ENCODE measurements at places on chromosomes 2 and 18. TPM values are rescaled to one million over a fixed set of nuclear protein-coding genes. Genes with fewer than 3 reads are reported as not detected.

- no peaks in the 10 kb centered on the region for H3K27me3 ChIP-seq
- DNase-seq, result no peak
- H3K36me3 ChIP-seq, result no peaks in the 10 kb centered on the region
Measured at GRCh38 chr2:45648636-45649035, 2.8 kb upstream of the PRKCE start.

- no peaks in the 10 kb centered on the region for H3K4me1 ChIP-seq
- DNase-seq, result no peak
- no peaks in the 10 kb centered on the region for H3K36me3 ChIP-seq
- no peak overlapping the region for H3K4me3 ChIP-seq
Measured at GRCh38 chr2:1873343-1873742, 129.0 kb upstream of the PXDN start.

GRCh38 chr18:3319399-3319798, 57.5 kb downstream of the MYL12B start:
- H3K27me3 ChIP-seq, result no peaks in the 10 kb centered on the region
- H3K36me3 ChIP-seq, result no peaks in the 10 kb centered on the region
- H3K4me1 ChIP-seq, result no peaks in the 10 kb centered on the region
- H3K27ac ChIP-seq, result no peak overlapping the region
- no peak for DNase-seq

DNA sequence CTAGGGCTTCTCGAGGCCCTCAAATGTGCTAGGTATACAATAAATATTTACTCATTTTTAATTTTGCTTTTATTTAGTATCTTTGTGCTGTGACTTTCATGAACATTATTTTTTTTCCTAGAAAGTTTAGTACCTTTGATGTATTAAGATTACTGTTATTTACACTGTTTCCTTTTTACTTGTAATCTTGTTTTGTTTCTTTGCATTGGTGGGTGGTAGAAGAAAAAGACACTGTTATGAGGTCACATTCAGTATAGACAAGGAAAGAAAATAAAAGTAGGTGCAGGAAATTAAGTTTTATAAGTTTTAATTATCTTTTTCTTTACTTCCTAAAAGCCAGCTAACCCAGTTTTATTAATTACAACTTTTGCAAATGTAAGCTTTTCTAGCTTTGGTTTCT, 23.0 kb downstream of the MALT1 start:
- no peaks in the 10 kb centered on the region for H3K27me3 ChIP-seq
- H3K36me3 ChIP-seq, result no peaks in the 10 kb centered on the region
- DNase-seq, result no peak
- H3K27ac ChIP-seq, result no peak overlapping the region
- H3K4me3 ChIP-seq, result no peak overlapping the region
- no peaks in the 10 kb centered on the region for H3K4me1 ChIP-seq

DNA sequence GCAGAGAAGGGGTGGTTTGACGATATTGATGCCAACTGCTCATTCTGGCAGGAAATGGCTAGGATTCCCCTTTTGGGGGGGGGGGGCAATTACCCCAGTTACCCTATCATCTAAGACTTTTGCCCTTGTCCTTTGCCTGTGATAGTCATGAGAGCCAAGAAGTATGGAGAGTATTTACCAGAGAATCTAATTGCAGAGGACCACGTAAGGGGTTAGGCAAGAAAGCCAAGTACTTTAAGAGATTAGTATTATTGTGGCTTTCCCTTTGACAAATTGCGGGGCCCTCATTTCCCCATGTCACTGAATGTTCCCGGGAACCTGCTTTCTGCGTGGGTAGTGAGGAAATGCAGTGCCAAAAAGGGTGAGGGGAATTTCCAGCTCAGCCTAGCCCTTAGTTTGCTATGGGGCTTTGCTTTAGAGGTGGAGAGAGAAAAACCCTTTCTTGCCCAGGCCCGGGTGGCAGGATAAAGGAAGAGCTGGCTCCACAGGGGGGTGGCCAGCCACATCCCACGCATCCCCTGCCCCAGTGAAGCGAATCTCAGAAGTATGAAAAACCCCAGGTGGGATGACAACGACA, 1.5 kb downstream of the AQP4 start:
- no peak overlapping the region for H3K4me3 ChIP-seq
- no peak for DNase-seq
- H3K27me3 ChIP-seq, result no peaks in the 10 kb centered on the region
- no peaks in the 10 kb centered on the region for H3K36me3 ChIP-seq
- no peaks in the 10 kb centered on the region for H3K4me1 ChIP-seq

DNA sequence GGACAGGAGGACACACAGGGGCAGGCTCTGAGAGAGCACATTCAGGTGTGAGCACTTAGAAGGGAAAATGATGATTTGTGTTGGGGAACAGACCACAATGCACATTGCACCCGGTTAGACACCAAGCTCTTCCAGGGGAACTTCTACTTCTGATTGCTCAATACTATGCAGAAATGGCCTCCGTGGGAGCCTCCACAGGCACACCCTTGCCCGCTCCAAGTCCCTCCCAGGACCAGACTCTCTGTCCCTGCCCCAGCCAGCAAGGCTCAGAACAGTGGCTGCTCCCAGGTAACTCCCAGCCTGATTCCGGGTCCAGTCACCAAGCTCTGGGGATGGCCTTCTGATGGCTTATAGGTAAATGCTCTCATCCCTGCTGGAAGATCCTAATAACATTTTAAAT, 56.2 kb downstream of the BCL2L11 start:
- H3K36me3 ChIP-seq, result no peaks in the 10 kb centered on the region
- H3K4me3 ChIP-seq, result no peak overlapping the region
- no peak overlapping the region for H3K27ac ChIP-seq

- no peaks in the 10 kb centered on the region for H3K27me3 ChIP-seq
- peaks cover 16% of the 10 kb centered on the region for H3K4me1 ChIP-seq
- H3K36me3 ChIP-seq, result no peaks in the 10 kb centered on the region
- DNase-seq, result no peak
Measured at GRCh38 chr18:51039138-51040112, 9.4 kb downstream of the SMAD4 start.

- H3K4me3 ChIP-seq, result no peak overlapping the region
- no peak for DNase-seq
Measured at GRCh38 chr2:144429396-144430112, 90.4 kb downstream of the ZEB2 start.

DNA sequence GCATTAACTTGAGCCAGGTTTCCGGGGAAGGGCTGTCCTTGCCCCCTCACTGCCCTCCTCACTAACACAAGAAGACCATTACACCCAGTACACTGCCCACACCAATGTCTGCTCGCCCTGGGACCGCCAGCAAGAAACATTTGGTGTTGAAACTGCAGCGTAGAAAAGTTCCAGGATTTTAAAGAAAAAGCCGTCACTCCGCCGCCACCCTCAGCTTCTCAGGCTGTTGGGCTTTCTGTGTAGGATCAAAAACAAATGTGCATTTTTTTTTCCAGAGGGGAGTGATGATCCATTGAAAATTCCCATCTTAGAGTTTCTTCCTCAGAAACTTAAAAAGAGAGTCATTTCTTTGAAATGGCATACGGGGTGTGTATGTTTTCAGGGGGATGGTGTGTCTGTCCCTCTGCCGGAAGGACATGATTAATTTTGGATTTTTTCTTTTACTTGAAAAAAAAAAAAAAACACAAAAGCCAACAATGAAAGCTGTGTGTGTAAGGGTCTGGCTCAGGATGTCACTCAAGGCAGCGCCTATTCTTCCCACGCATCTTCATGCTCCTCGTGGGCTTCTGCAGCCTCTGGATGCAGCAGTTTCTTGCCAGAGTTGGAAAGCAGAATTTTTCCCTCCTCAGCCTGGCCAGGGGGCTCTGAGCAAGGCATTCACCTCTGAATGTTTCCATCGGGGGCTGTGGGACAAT, 184.9 kb downstream of the GLI2 start:
- no peaks in the 10 kb centered on the region for H3K27me3 ChIP-seq
- no peak for DNase-seq
- no peak overlapping the region for H3K4me3 ChIP-seq

DNA sequence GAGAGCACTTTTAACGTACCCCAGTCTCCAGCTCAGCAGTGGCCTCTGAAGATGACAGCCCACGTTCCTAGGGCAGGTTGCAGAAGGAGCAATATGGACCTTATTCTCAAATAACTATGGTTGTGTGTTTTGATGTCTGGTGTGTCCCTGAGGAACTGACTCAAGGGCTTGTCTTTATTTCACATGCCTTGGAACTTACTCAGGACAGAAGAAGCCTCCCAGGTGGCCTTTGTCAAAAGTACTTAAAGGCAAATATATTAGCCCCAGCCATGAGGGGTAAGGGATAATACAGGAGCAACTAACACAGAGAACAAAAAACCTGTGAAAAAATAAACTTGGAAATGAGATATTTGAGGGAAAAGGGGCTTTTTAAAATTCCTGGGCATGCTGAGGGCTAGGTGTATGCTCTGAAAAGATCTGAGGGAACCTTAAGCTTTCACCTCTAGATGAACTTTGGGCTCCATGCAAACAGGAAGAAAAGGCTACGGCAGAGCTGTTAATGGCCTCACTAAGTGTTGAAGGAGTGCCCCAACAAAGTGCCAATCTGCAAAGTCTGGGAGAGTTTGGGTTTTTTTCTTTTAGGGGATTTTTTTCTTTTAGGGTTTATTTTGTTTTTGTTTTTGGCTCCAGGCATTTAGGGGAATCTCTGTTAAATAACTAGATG, 40.3 kb downstream of the SRBD1 start:
- DNase-seq, result no peak
- no peaks in the 10 kb centered on the region for H3K4me1 ChIP-seq
- no peaks in the 10 kb centered on the region for H3K27me3 ChIP-seq
- no peak overlapping the region for H3K4me3 ChIP-seq
- H3K36me3 ChIP-seq, result no peaks in the 10 kb centered on the region

DNA sequence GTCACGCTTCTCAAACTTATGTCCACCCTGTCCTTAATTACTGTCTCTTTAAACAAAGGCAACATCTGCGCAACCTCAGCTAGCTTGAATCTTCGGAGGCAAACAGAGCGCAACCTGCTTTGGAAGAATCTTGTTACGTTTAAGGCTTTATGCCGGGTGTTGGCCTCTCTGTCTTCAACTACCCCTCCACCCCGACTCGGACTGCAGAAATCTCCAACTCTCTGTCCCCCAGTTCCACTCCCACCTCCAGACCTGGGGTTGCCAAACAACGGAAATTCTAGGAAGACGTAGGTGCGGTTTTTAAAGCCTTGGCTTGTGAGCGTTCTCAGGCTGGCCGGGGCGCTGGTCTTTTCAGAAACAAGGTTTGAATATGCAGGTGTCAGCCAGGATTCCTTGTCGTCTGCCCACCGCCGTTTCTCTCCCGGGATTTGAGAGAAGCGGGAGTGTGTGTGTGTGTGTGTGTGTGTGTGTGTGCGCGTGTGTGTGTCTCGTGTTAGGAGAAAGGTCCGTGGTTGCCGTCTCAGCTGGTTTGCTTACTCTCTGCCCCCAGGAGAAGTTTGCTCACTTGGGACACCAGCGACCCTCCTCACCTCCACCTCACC, 1.1 kb upstream of the ONECUT2 start:
- DNase-seq, result no peak
- no peak overlapping the region for H3K27ac ChIP-seq
- no peaks in the 10 kb centered on the region for H3K36me3 ChIP-seq
- peak overlapping the region; percentile 4 for H3K4me3 ChIP-seq
- peaks cover 3% of the 10 kb centered on the region for H3K27me3 ChIP-seq
- no peaks in the 10 kb centered on the region for H3K4me1 ChIP-seq

DNA sequence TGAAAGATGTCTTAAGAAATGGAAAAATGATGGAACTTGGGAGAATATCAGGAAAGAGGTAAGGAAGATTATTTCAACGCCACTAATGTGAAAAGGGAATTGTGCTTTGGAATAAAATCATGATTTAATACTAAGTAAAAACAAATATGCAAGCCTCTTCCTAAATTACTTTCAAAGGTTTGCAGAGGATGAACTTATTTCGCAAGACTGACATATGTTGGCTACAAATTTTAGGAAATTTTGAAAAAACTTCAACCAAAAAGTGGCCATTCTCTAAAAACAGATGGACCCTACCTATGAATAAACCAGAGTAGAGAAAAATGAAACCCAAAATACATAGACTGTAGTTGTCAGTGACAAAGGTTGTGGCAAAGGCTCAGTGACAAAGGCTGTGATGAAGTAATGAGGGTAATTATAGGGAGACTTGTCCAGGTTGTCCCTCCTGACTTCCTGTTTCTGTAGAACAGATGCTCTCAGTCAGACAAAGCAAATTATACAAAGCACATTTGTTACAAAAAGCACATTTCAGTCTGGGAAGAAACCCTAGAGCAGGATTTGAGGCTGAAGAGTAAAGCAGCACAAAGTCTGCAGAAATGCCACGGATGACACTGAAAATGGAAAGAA, 39.5 kb downstream of the SFT2D3 start:
- DNase-seq, result no peak
- no peaks in the 10 kb centered on the region for H3K27me3 ChIP-seq
- H3K4me3 ChIP-seq, result no peak overlapping the region
- H3K36me3 ChIP-seq, result peaks cover 3% of the 10 kb centered on the region

GRCh38 chr2:149064365-149064841, 25.9 kb downstream of the LYPD6B start:
- no peaks in the 10 kb centered on the region for H3K27me3 ChIP-seq
- no peak overlapping the region for H3K4me3 ChIP-seq
- no peak overlapping the region for H3K27ac ChIP-seq

DNA sequence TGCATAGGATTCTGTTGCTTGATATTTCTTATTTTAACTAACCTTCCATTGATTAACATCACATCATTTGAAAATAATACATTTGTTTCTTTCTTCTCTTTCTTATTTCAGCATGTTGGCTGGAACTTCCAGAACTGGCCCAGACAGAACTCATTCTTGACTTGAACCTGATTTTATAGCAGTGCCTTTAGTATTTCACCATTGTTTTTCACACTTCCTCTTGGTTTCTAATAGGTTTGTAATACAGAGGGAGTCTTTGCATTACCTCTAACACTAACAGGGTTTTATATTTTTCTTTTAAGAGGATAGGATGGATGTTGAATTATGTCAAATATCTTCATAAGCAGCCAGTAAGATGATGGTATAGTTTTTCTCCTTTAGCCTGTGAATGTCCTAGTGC, 39.2 kb downstream of the SEMA4F start:
- H3K4me1 ChIP-seq, result no peaks in the 10 kb centered on the region
- H3K36me3 ChIP-seq, result no peaks in the 10 kb centered on the region
- H3K27me3 ChIP-seq, result no peaks in the 10 kb centered on the region

GRCh38 chr2:111897630-111897923, 830 bp upstream of the MERTK start:
- no peaks in the 10 kb centered on the region for H3K4me1 ChIP-seq
- no peaks in the 10 kb centered on the region for H3K36me3 ChIP-seq
- peak overlapping the region; percentile 93 for H3K27ac ChIP-seq
- H3K27me3 ChIP-seq, result no peaks in the 10 kb centered on the region
- H3K4me3 ChIP-seq, result peak overlapping the region; percentile 39

DNA sequence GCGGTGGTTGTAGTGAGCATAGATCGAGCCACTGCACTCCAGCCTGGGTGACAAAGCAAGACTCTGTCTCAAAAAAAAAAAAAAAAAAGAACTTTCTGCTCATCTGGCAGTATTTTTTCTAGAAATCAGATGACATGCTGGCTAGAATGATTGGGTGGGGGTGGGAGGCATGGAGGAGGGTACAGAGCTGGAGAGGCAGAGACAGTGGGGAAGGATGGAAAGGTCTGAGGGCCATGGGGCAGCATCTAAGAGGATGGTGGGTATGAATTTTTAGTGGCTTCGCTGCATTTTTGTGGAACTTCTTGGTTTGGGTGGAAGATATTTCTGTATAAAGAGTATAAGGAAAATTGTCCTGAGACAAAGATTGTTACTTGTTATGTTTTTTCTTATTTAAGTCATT, 23.3 kb downstream of the ARMC9 start:
- H3K36me3 ChIP-seq, result peaks cover 3% of the 10 kb centered on the region
- peak overlapping the region; percentile 93 for H3K27ac ChIP-seq
- no peaks in the 10 kb centered on the region for H3K27me3 ChIP-seq
- H3K4me1 ChIP-seq, result peaks cover 2% of the 10 kb centered on the region

ADAM23 gene
- total RNA-seq, result 4.2 TPM

CXCR1 gene
- total RNA-seq, result 3.5 TPM

CTAGE1 gene
- total RNA-seq, result not detected

FBLN7 gene
- total RNA-seq, result 4.5 TPM

TNFAIP6 gene
- total RNA-seq, result 3.6 TPM

IL1RL1 gene
- 7.4 TPM for total RNA-seq

All from aorta (tissue), 5 donors.